ENCODE measurements at places on chromosomes 4 and X.

DNA sequence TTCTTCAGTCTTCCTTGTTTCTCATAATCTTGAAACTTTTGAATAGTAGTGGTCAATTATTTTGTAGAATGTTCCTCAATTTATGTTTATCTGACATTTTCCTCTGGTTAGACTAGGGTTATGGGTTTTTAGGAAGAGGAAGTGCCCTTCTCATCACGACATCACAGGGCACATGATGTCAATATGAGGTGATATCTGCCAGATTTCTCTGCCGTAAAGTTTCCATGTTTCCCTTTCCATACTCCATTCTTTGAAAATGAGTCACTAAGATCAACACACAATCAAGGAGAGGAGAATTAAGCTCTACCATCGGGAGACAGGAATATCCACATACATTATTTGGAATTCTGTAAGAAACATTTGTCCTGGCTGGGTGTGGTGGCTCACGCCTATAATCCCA is 28.4 kb downstream of the RP2 start:
- peak; percentile 22 for DNase-seq

- peak; percentile 65 for DNase-seq
Observed at GRCh38 chr4:110823251-110823650, 200.4 kb upstream of the PITX2 start.

DNA sequence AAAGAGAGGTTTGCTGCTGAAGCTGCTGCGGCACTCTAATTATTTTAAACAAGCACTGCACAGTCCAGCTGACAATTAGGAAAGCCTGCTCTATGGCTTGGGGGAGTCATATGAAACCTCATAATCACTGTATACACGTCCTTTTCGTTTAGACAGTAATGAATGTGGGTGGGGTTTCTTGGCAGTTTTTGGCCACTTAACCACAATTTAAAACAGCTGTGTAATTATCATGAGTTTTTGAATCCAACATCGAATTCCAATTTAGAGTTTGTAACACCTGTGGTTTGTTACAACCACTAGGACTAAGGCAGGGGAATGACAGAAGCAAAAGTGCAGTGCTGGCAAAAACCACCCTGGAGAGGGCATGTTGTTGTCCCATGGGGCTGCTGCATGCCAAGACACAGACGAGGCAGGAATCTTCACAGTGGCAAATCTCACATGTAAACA is 99.5 kb downstream of the CXXC4 start:
- DNase-seq, result no peak

GRCh38 chrX:121336831-121337421 is 289.5 kb downstream of the GLUD2 start:
- no peak for DNase-seq

DNA sequence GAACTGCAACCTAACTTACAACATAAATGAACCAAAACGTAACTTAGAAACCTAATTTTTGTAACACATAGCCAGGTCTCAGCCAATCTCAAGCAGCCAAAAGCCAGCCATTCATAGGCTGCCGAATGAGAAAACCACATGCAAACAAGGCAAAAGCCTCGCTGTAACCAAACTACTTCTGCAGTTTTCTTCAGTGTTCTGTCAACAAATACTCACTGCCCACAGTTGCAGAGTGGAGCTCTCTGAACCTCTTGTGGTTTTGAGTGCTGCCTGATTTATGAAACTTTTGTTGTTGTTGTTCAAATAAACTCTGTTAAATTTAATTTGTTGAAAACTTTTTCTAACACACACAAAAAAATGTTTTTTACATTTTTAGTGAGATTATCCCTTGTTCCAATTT is 251.2 kb downstream of the PAPSS1 start:
- DNase-seq, result no peak

GRCh38 chrX:63402106-63402505 is 51.0 kb upstream of the SPIN4 start:
- DNase-seq, result no peak

DNA sequence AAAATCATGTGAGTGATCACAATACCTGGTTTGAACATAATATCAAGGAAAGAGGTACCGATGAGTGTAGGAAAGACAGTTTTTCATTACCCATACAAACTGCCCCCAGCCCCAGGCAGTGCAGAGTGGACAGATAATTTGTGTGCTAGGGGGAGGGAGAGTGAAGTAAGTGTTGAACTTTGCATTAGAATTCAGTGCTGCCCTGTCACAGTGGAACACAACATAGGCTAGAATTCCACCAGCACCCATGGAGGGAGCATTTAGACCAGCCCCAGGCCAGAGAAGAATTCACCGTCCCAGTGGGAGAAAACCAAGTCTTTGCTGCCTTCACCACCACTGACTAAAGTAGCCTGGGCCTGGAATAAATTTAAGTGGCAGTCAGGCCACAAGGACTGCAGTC is 107.3 kb downstream of the SCLT1 start:
- no peak for DNase-seq

DNA sequence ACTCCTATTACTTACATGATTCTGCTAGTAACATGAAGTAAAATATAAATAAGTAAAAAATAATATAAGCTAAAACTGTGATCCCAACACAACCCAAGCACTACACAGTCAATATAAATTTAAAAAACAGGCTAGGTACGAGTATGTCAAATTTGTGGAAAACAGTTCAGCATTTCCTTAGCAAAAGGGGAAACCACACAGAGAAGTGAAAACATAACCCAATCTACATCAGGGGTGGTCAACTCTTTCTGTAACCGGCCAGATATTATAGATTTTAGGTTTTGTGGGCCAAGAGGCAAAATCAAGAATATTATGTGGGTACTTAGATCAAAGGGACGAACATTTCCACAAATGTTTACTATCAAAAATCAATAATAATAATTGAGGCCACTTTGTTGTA is 70.1 kb downstream of the CHST7 start:
- no peak for DNase-seq

GRCh38 chrX:132750331-132751062 is 207.9 kb downstream of the HS6ST2 start:
- no peak for DNase-seq

DNA sequence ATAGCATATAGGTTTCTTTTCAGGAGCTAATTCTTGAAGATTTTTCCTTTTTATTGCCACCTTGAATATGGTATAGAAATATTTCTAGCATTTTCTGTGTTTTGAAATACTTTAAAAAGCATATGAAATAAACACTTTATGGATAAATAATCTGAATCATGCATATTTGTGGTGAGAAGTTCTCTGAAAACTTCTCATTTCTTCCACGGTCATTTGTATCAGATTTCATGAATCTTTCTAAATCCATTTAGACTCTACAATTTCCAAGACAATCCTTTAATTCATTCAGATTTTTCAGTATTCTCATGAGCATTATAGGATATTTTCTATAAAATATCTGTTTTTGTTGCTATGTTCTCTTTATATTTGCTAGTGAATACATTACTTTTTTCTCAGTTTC is 16.2 kb upstream of the CA5B start:
- DNase-seq, result no peak

DNA sequence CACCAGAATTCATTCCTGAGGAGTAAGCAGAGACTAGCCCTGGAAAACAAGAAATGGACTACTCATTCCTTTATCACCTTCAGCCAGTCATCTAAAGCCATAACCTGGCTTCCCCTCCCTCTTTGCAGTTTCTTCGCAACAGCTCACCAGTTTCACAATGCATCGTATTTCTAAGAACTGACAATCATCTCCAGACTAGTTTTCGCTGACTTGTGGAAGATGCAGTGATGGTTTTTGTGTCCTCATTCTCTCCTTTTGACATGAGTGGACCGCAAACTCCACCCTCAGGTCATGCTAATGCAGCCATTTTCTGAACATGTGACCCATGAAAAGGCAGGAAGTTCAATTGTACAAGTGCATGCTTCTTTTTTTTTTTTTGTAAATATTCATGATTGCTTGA is 1203.5 kb downstream of the PCDH7 start:
- DNase-seq, result no peak

DNA sequence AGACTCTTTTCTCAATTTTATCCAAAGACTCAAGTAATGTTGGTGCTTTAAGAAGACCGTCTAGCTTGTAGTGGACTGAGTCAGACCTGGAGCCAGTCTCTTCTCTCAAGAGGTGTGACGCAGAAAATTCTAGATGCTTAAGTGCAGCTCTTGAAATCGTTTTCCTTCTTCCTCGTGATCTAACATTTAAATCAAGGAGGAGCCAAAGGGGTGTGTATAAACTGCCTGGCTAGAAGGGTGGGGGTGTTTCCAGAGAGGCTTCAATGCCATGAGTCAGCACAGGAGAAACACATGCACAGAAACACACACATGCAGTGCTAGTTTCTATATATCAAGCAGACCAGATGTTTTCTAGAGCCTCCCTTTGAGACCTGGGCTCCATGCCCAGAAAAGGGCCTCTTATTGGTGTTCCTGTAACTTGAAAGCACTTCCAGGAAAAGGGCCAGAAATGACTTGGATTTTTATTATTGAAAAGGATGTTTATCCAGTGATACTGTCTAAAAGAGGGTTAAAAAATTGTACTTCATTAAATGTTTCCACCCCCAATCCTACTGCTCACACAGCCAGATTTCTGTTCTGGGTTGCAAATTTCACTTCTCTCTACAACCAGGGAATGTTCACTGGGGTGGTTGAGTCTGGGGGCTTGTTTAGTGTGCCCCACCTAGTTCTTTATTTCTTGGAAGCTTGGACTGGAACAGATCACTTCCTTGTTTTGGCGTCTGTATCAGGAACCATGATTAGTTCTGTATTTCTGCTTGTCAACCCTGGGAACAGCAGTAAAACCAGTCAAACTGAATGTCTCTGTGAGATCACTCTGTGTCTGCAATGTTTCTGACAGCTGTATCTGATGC is at the start of gene CLIC2:
CLIC2 (minus strand) TSS at position 129 of the 851 bp plus-strand sequence. CDS start 187 bp downstream, outside the sequence.
- DNase-seq, result no peak

DNA sequence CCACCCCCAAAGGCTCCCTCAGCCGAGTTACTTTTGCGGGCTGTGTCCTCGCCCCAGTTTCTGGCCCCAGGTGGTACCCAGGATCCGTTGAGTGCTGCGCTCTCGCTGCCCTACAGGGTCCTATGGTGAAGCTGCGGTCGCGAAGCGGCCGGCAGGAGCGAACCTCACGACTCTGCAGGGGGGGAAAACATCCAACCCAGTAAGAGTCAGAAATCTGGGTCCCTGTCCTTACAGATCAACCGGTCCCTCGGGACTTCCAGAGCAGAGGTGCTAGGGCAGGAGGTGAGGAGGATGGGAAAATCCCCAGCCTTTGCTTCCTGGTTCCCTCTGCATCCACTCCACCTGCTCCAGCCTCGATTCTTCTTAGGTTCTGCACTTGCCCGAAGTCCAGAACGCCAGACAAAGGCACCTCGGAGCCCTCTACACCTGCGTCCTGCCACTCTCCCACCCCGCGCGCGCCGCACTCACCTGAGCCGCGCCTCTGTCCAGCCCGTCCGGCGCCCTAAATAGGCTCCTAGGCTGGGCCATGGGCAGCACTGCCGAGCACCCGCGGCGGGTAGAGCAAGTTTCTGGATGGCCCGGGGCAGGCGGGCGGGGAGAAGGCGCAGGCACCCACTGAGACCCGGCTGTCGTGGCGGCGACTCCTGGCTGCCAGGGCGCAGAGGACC is at the start of gene HS3ST1:
HS3ST1 (minus strand) TSS at position 664 of the 668 bp plus-strand sequence. CDS start 28,889 bp downstream, outside the sequence.
- no peak for DNase-seq

DNA sequence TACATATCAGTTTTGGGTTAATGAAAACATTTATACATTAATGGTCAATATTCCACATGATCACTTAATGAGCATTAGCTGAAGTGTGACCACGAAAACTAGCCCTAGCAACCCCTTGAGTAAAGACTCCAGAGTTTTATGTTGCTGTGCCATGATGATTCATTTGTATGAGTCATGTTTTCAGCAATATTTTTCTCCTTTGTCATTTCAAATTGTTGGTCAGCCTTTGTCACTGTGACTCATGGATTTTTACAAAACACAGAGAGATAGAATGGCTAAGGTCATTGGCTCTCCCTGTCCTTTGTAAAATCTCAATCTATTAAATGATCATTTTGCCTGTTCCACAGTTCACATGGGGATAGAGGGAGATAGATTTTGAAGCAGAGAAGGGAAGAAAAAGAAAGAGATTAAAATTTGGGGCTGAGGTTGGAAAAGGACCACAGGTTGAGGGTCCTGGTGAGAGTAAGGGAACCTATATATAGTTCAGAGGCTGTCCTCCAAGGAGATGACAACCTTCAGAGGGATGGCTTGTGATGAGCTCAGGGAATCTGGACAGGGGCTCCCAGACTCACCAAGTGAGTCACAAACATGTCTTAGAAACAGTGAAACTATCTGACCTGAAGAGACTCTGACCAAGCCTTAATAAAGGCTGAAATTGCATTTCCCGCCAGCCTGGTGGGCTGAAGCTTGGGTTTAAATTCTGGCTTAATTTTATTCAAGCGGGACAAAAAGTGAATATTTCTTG is 25.6 kb downstream of the NR0B1 start:
- DNase-seq, result peak; percentile 39

GRCh38 chr4:166903408-166903807 is 330.9 kb downstream of the SPOCK3 start:
- no peak for DNase-seq

DNA sequence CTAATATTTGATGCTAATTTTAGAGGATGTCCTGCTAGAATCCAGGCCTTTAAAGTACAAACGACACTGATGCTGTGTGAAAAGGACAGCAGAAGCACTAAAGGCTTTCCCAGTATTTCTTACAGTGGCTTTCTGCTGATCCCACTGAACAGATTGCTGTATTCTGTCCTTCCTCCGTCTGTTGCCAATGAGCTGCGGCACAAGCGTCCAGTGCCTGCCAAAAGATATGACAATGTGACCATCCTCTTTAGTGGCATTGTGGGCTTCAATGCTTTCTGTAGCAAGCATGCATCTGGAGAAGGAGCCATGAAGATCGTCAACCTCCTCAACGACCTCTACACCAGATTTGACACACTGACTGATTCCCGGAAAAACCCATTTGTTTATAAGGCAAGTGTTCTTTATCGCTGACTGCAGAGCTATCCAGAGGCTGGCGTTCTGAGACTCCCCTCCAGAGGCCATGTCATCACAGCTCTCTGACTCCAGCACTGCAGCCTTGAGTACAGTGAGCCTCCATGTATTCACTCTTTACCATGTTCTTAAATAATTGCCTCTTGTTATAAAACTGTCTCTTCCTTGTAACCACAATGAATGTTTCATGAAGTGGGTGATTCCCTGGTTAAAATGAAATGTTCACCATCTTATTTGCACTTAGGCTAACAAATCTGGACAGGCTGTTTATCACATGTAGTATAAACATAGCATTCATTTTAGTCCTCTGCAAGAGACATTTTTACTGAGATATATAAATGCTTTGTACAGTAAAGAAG is 43.6 kb downstream of the GUCY1B1 start:
- no peak for DNase-seq

- DNase-seq, result no peak
Observed at GRCh38 chr4:26748811-26749210, 111.8 kb upstream of the STIM2 start.

GRCh38 chr4:86497131-86497530 is 97.0 kb upstream of the PTPN13 start:
- DNase-seq, result no peak

GRCh38 chrX:50827996-50828395 is 14.0 kb upstream of the SHROOM4 start:
- DNase-seq, result no peak

DNA sequence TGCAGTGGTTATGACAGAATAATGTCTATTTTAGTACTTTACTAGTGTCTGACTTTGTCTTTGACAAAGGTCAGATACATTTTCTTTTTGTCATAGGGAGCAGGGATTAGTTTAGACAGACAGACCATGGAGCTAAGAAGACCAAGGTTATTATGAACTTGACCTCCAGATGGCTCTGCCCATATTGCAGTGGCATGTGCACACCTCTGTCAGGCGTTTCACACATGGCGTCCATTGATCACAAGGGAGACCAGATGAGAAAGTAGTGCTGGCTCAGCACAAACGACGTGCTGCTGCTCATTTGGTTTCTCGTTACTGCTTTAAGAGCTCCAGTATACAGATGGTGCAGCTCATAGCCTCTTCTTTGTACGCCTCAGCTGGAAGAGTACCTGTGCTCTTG is 56.3 kb upstream of the HPSE start:
- DNase-seq, result no peak
